ENCODE measurements at places on chromosomes 1 and 21.

DNA sequence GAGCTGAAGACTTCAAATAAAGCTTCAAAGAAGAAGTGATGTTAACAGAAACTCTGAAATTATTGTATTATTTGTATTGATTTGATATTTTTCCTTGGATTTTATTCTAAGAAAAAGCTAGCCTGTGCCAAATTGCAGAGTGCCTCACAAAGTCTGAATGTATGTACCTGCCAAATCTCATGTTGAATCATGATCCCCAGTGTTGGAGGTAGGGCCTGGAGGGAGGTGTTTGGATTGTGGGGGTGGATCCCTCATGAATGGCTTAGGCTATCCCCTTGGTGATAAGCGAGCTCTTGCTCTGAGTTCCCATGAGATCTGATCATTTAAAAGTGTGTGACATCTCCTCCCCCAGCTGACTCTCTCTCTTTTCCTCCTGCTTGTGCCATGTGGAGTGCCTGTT, 43.6 kb downstream of the ACKR1 start:
- no peak overlapping the region for H3K4me3 ChIP-seq
- no peak overlapping the region for H3K27ac ChIP-seq
- no peaks in the 10 kb centered on the region for H3K36me3 ChIP-seq
- peaks cover 35% of the 10 kb centered on the region for H3K27me3 ChIP-seq
- H3K4me1 ChIP-seq = no peaks in the 10 kb centered on the region

- no peaks in the 10 kb centered on the region for H3K4me1 ChIP-seq
- no peak overlapping the region for H3K4me3 ChIP-seq
- no peak overlapping the region for H3K27ac ChIP-seq
- no peaks in the 10 kb centered on the region for H3K36me3 ChIP-seq
- H3K27me3 ChIP-seq = peaks cover 6% of the 10 kb centered on the region
- no peak for DNase-seq
Measured at GRCh38 chr1:85142753-85143152, 58.1 kb downstream of the SYDE2 start.

DNA sequence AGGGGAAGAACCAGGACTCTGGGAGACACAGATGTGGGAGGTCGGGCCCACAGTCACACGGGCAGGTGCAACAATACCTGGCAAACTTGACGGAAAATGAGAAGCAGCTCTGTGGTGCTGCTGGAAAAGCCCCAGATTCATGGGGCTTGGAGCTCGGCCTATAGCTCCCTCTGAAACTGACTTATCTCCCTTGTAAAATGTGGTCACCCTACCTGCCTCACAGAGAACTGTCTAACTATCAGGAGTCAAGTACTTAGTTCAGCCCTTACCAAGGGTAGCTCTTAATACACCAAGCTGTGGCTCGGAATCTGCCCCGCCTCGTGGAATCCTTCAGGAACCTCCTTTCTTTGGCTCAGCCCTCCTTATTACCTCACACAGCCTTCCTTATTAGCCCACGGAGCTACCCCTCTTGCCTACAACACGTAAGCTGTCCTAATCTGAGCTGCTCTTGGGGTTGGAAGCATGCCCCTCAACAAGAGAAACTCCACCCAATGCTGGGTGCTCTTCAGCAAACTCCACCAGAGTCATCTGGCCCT, 68.9 kb downstream of the MRPL37 start:
- no peaks in the 10 kb centered on the region for H3K27me3 ChIP-seq
- H3K4me1 ChIP-seq = peaks cover 2% of the 10 kb centered on the region
- DNase-seq = no peak
- no peak overlapping the region for H3K4me3 ChIP-seq

- no peak overlapping the region for H3K27ac ChIP-seq
- peaks cover 5% of the 10 kb centered on the region for H3K4me1 ChIP-seq
- no peaks in the 10 kb centered on the region for H3K27me3 ChIP-seq
Measured at GRCh38 chr1:147664206-147664605, 6.1 kb downstream of the ACP6 start.

DNA sequence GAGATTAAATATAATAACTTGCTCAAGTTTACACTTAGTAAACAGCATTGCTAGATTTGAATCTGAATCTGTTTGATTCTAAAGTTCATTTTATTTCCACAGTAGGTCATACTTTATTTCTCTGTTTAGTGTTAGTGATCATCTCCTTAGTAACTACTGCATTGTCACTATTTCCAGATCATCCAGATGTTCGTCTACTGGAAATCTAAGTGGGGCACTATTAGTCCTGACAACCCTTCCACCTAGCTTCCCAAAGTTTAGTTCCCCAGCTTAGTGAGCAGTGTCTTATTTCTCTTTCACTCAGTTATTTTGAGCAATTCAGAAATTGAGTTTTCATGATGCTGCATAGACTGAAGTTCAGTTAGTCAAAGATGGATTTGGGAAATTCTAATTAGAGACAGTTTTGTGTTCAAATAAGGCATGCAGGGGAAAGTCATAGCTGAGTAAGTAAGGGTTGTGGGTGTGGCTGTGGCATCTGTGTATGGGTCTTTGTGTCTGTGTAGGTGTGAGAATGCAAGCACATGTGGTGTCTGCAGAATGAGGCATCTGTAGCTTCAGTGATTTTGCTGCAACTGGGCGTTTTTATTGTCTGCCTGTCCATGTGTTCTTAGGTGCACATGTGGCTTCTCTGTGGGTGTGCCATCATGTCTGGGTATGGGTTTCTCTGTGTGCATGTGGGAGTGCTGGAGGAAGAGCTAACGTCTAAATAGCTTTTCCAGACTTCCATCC, 107.3 kb downstream of the NTMT2 start:
- no peaks in the 10 kb centered on the region for H3K36me3 ChIP-seq
- no peaks in the 10 kb centered on the region for H3K4me1 ChIP-seq
- H3K4me3 ChIP-seq = no peak overlapping the region
- DNase-seq = no peak

Data from activated B cell treated with CpG ODN at 0.5 μM for 24 hours (primary cell).